ENCODE measurements at places on chromosomes 2 and 18.

DNA sequence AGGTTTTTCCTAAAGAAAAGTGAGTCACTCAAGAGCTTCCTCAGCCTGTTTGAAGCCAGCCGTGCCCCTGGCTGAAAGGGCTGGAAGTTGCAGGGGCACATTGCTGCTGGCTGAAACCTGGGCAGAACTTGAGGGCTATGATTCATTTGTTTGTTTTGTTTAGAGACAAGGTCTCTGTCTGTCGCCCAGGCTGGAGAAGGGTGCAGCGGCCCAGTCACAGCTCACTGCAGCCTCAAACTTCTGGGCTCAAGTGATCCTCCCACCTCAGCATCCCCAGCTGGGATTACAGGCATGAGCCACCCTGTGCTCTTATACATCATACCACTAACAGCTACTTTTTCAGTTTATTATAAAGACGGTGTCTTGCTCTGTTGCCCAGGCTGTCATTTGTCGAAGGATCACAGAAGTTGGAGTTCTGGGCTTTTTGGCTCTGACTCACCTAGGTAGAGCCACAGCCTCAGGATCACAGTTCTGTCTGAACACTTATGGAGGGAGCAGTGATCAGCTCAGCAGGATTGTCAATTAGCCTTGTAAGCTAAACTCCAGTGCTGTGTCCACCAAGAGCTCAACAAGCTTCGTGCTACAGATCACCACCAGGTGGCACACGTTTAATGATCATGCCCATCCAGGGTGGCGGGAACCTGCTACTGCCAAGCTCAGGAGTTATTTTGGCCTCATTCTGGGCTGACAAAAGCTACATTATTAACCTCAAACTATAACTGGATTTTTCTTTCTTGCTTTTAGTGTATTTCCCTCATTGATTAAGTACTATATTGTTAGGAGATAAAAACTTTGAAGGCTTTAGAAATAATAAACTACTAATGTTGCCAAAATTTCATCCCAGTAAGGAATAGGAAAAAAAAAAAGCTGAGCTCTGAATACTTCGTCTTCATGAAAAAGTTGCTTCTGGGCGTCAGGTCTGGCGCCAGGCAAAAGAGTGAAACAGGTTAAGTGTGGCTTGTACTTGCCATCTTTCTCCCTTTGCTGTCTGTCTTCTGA, 57.9 kb downstream of the ARHGEF33 start:
- peak; percentile 64 for DNase-seq

DNA sequence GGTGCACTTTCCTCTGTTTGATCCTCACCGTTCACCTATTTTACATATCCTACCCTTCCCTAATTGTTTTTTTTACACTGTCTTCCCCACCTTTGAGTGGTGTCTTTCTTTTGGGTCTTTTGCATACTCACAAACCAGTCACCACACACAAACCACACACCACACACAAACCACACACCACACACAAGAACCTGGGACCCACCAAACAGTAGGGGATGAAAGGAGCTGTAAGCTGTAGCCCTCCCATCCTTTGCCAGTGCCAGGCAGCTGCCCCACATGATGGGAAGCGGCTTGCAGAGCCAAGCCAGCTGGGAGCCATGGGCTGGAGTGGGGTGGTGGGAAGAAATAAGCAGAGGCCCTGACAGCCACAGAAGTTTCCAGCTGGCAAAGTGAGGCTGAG, 38.9 kb upstream of the MSH6 start:
- DNase-seq: no peak

DNA sequence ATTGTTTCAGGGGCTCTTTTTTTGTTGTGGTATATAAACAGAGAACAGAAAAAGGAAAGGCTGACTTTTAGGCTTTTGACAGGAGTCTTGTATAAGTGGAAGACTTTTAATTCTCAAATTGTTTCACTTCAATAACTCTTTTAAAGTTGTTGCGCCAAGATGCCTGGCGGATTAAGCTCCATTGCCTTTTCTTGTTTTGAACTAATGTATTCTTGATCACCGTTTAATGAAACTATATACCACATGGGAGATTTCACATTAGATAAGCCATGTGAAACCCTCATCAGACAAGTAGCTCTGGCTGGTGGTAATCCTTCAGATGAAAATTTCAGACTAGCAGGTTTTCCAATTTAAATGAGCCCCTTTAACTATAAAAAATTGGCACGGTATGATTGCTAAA, 257.4 kb downstream of the CCDC178 start:
- no peak for DNase-seq

DNA sequence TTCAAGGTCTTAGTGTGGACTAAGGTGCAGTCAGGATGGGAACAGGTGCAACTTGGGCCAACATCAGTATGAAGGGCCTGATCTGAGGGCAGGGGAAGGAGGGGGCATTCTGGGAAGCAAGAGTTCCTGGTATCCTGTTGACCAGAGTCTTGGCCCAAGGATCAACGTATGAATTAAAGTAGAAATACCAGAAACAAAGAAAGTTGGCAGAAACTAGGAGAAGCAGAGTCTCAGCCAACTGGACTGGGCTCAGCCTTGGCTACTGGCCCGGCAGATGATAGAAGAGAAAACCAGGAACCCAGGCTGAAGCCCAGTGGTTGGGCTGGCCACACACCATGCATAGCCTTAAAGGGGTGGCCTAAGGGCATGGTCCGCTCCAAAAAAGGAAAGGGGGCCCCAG, 2.3 kb downstream of the CETN1 start:
- no peak for DNase-seq

DNA sequence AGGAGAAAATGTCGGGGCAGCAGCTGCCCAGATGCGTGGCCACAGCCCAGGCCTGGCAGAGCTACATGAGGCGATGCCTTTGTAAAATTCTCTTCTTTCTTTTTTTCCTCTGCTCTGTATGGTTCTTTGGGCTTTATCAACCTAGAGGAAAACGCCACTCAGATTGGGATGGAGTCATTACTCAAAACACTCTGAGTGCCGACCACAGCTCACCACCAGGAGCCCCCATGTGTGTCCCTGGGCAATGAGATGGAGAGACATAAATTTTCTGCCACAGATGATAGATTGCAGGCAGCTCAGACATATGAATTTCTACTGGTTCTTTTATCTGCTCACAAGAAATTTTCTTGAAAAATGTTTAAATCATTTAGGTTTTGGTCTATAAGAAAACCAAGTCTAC, 56.0 kb downstream of the PARD6G start:
- DNase-seq: no peak

DNA sequence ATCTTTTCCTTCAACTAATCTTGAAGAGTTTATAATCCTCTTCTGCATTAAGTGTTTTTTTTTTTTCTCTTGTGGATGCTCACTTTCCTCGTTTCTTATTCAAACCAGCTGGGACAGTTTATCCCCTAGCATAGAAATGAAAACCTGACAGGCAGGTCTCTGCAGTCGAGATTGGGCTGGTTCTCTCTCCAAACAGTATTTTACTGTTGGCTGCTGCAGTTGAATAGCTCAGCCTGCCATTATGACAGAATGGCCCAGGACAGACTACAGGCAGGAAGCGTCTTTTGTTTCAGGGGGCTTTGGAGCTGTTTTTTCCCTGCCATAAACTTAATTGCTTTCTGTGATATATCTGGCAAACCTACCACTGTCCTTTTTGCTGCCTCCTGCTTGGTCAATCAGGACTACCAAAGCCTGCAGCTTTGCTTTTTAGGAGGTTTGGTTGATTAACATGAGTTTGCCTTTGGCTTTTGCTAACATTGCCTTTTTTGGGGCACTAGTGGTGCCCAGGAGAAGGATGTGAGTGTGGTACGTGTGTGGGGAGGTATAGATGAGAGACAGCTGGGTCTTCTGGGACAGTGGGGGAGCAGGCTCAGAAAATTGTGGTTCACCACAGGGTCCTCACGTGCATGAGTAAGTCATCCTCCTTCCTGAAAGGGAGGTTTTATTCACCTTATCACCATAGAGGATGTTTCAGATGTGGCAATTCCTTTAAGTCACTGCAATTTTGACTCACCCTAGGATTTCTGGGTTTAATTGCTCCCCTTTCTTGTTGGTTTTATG, 128.7 kb downstream of the LYPD6B start:
- peak; percentile 25 for DNase-seq

GRCh38 chr2:113791697-113792590, 35.5 kb upstream of the SLC35F5 start:
- no peak for DNase-seq

GRCh38 chr2:236175548-236176150, 7.5 kb upstream of the GBX2 start:
- DNase-seq: no peak

GRCh38 chr2:60480089-60480773, 73.2 kb downstream of the BCL11A start:
- DNase-seq: no peak

DNA sequence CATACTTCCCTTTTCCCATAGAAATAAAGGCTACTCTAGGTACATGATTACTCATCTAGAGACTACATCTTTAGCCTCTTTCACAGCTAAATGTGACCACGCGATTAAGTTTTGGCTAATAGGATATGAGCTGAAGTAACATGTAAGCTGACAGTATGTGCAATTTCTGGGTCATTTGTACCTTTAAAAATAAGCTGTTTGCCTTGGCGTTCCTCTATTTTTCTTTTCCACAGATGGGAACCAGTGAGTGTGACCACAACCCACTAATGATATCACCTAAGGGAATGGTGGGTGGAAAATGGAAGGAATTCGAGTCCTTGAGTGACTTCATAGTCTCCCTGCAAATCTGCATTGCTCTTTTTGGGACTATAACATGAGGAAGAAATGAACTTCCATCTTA, 11.7 kb upstream of the NABP1 start:
- DNase-seq: no peak

DNA sequence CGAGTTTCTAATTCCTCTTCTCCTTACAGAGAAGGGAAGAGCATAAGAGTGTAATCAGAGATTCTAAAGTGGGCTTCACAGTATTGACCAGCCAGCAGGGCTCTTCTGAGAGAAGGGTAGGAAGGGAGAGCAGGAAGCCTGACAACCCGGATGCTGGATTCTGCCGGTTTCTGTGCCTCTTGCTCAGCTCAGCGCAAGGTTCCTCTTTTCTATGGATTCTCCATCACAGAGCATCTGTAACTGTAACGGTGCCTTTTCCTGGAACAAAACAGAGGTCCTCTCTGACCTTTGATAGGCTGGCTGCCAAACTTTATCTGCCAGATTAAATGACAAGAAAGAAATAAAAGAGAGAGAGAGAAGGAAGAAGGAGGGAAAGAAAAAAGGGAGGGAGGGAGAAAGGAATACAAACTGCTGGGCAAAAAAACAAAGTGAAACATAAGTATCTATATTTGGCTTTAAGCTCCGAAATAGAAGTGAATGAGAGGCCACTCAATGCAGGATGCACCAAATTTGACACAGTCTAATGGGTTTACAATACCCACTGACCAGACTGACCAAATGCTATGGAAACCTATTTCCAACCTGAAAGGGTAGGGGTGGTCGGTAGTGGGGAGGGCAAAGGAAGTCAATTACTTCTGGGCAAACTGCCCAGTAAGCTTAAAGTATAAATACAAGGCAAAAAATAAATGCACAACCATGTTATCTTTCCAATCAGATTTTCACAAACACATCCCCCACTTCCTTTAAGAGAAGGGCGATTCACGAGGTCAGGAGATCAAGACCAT, 59.2 kb downstream of the PIEZO2 start:
- DNase-seq: no peak

- DNase-seq: no peak
Measured at GRCh38 chr2:218448934-218449333, 30.0 kb downstream of the VIL1 start.

DNA sequence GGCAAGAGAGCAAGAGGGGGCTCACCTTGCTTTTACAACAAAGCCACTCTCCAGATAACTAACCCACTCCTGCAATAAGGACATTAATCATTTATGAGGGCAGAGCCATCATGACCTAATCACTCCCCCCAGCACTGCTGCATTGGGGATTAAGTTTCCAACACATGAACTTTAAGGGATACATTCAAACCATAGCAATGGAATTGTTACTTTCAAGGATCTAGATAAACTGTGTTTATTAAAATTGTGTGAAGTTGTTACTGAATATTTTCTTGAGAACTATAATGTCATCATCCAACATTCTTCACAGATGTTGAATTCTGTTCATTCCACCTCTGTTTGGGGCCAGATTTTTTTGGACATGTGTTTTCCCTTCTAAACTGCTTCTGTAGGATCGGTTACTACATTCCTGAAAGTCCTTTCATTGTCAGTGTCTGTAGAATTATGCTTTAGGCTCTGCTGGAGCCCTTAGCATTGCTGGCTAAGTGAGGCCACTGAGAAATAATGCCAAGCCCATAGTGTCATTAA, 50.4 kb downstream of the SPATS2L start:
- DNase-seq: no peak

- DNase-seq: no peak
Measured at GRCh38 chr18:79934311-79935097, 16.9 kb downstream of the SLC66A2 start.

DNA sequence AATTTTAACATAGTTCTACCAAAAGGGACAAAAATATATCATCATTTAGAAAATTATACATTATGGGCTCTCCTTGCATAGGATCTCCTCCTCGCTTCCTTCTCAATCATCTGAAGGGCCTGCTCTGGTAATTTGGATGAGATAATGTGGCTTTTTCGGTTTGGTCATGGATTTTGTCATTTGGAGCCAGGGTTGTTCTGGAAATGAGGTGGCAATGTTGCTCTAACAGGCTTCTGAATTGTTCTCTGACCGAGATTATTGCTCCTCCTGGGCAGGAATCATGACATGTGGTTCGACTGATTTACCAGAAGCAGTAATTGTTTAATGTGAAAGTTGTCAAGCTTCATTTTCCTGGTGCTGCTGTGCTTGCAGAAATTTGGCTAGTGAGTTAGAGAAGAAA, 194.7 kb upstream of the ERBB4 start:
- DNase-seq: no peak

DNA sequence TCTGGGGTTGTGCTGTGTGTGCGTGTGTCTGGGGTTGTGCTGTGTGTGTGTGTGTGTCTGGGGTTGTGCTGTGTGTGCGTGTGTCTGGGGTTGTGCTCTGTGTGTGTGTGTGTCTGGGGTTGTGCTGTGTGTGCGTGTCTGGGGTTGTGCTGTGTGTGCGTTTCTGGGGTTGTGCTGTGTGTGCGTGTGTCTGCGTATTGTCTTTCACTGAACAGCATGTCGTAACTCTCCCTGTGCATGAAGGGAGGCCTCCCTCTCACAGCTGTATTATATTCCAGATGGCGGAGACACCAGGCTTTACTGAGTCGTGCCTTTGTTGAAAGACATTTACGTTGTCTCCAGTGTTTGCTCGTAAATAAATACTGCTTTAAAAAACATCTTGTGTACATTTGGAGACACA, 5.9 kb downstream of the ACKR3 start:
- no peak for DNase-seq

- DNase-seq: no peak
Measured at GRCh38 chr18:42980426-42980825, 135.1 kb downstream of the RIT2 start.

- DNase-seq: no peak
Measured at GRCh38 chr2:178674122-178674521, 133.1 kb downstream of the TTN start.

- DNase-seq: no peak
Measured at GRCh38 chr18:306608-307255, 38.9 kb upstream of the THOC1 start.

- no peak for DNase-seq
Measured at GRCh38 chr2:39300044-39300978, 56.5 kb upstream of the CDKL4 start.

GRCh38 chr2:168518555-168519066, 62.5 kb downstream of the CERS6 start:
- DNase-seq: no peak
